ENCODE measurements at places on chromosomes 16 and 17.

- no peak for DNase-seq
Measured at GRCh38 chr16:27152121-27152520, 51.2 kb upstream of the KDM8 start.

- DNase-seq: no peak
Measured at GRCh38 chr17:2372681-2373080, 28.2 kb downstream of the MNT start.

GRCh38 chr17:57481910-57482391, 225.6 kb downstream of the MSI2 start:
- no peak for DNase-seq

- DNase-seq: no peak
Measured at GRCh38 chr17:14323522-14323981, 22.7 kb downstream of the HS3ST3B1 start.

GRCh38 chr16:88292007-88292970, 90.5 kb upstream of the ZNF469 start:
- no peak for DNase-seq

GRCh38 chr16:48405153-48405552, 19.9 kb upstream of the SIAH1 start:
- DNase-seq: no peak

GRCh38 chr17:47820033-47820789, 1.4 kb downstream of the OSBPL7 start:
- DNase-seq: no peak

GRCh38 chr16:55037966-55038365, 107.3 kb downstream of the IRX5 start:
- no peak for DNase-seq

GRCh38 chr17:47615766-47616424, 33.8 kb upstream of the KPNB1 start:
- peak; percentile 66 for DNase-seq

- no peak for DNase-seq
Measured at GRCh38 chr17:20026960-20027359, 17.8 kb downstream of the SPECC1 start.

GRCh38 chr16:17470908-17471718, at the start of gene XYLT1:
XYLT1 (minus strand) TSS chr16:17470960; CDS start chr16:17470796, 164 bp downstream.
- no peak for DNase-seq

DNA sequence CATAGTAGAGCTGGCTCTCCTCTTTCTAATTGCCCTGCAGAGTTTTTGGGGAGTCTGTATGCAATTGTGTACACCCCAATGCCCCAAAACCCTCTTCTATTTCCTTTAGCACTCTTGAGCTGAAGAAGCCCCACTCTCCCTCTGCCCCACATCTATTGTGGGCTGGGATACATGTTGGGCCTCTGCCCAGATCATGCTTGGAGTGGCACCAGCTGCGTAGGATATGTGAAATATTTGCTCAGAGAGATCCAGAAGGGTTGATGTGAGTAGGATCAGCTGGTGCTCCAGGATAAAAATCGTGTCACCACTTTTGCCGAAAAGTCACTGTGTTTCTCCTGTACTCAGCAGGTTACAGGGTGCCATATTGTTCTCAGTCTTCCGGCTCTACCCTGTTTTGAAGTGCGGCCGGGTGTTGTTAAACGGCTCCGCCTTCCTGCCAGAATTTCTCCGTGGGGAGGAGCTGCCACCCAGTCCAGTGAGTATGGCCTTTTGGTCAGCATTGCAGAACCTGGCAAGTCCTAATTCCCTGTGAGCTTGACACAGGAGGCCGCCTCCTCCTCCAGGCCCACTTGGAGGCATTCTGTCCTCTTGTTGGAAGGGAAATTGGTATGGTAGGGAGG, 664.5 kb downstream of the WWOX start:
- DNase-seq: no peak

DNA sequence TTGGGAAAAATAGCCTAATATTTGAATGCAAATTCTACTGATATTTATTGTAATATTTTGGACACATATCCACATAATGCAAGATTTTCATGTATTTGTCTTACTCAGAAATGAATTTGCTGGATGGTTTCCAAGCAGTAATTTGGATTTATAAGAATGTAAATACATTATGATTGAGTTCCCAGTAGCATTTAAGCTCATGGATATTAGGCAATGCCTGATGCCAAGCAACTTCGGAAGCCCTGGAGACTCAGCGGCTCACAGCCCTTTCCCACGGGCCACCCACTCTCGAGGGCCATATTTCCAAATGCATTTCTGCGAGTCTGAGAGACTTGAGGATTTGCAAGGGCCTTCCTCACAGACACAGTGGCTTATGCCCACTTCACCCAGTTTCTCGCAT, 62.1 kb upstream of the MYOCD start:
- DNase-seq: no peak

DNA sequence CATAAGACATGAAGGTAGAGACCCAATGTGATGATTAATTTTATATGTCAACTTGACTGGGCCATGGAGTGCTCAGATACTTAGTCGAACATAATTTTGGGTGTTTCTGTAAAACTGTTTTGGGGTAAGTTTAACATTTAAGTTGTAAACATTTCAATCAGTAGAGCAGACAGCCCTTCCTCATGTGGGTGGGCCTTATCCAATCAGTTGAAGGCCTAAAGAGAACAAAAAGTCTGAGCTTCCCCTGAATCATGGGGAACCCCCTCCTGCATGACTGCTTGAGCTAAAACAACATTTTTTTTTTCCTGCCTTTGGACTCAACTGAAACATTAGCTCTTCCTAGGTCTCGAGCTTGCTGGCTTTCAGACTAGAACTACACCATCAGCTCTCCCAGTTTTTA, 327.3 kb upstream of the SOX9 start:
- DNase-seq: no peak

DNA sequence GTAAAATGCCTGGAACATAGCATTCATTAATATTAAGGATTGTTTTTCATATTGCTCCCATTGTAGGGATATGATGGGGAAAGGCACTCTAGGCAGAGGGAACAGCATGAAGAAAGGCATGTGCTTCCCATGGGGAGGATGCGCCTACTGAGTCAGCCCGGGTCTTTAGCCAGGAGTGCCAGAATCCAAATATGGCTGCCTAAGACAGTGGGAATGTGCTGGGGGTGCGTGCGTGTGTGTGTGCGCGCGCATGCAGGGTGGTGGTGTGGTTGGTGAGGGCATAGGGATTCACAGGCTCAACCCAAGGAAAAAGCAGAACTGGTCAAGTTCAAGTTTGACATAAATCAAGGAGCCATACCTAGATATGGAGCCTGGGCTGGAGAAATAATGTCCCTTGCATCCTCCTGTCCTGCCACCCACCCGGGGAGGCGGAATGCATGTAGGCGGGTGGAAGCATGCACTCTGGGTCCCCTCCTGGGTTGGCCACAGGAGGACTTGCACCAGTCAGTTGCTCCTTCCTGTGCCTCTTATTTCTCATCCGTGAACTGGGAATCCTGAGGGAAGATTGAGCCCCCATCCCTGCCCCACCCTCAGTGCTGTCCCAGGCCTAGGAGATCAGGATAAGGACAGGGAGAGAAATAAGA, 18.6 kb upstream of the NDRG4 start:
- DNase-seq: no peak

- DNase-seq: no peak
Measured at GRCh38 chr16:82082543-82083244, 47.6 kb downstream of the HSD17B2 start.

- peak; percentile 10 for DNase-seq
Measured at GRCh38 chr17:61149862-61150362, 249.7 kb upstream of the TBX2 start.

DNA sequence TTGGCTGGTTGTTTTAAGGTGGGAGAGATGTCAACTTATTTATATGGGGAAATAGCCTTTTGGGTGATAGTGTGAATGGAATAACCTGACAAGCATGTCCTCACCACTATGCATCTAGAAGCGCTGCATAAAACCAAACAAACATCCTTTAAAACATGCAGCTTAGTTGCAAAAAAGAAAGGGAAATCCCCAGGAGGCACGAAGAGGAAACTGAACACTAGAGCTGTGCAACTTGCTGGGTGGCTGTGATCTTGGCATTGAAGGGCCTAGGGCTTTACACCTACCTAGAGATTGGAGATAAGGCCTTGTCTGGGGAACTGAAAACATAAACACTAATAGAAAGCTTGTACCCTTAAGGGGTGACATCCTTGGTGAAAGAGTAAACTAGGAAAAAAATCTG, 7.3 kb downstream of the C16orf54 start:
- no peak for DNase-seq

- no peak for DNase-seq
Measured at GRCh38 chr17:5775098-5775497, 190.8 kb upstream of the NLRP1 start.

GRCh38 chr16:83447560-83447959, 360.2 kb upstream of the HSBP1 start:
- DNase-seq: no peak

- DNase-seq: no peak
Measured at GRCh38 chr17:46045639-46046038, 46.6 kb downstream of the STH start.

DNA sequence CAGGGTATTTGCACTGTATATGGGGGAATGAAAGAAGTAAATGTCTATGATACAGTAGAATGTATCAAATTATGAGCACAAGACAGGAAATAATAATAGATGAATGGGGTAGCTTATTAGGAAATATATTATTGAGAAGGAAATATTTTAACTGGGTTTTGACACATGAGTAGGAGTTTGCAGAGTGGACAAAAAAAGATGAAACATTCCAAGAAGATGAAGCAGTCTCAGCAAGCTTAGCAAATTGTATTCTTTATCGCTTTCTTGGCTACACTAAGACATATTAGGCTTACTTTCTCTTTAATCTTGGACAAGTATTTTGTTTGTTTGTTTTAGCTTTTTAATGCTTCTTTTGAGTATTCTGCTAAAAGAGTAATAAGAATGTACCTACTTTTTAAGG, 1.3 kb upstream of the KRTAP4-9 start:
- no peak for DNase-seq

GRCh38 chr16:27179500-27180072, 23.7 kb upstream of the KDM8 start:
- peak; percentile 14 for DNase-seq

DNA sequence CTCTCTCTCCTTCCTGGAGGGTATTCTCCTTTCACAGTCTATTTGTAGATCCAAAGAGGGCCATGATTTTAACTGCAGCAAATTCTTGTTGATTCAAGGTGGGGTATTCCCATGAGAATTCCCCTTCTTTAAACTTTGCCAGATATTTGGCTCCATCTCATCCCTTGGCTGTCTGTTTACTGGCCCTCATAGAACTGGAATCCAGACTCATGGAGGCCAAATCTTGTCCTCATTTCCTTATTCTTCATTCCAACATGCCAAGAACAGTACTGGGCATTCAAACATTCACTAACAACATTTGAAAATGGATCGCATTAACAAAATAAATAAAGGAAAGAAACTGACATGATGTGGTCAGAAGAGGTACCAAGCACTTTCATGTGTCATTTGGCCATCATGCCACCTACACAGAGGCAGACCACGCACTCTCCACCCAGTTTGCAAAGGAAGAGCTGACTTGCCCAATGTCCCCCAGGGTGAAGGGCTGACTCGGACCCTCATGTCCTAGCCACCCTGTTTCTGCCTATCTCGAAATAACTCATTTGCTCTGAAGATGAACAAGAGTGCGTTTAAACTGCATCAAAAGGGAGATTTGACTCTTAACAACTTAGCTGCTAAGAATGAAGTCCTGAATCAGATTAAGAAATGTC, 23.1 kb upstream of the SLC35B1 start:
- no peak for DNase-seq

DNA sequence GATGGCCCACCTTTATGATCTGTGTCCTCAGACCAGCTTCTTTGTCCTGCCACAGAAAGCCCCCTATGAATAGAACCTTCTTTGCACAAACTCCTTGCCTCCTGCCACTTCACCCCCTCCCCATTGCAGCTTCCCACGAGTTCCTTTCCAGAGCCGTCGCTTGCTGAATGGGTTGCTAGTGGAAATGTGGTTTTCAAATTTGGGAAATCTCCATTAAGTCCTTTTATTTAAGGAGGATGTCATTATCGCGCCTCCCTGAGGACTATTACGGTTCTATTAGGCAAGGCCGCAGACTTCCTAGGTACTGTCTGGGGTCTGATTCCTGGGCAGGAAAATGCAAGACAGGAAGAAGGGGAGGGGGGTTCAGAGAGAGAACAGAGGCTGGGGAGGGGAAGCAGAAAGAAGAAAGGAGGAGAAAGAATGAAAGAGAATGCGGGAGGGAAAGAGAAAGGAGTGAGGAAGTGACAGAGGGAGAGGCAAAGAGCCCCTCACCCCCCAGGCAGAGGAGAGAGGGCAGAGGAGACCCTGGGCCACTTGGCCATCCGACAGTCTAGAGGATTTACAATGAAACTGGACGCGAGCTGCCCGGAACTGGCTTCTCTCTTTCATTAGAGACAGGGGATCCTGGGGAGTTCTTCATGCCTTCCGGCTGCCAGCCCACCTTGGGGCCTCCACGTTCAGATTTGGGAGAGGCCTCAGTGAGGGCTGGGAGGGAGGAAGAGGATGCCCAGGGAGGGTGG, 31.7 kb upstream of the ETV4 start:
- DNase-seq: no peak

GRCh38 chr17:70073310-70073709, 1.7 kb upstream of the KCNJ16 start:
- no peak for DNase-seq

DNA sequence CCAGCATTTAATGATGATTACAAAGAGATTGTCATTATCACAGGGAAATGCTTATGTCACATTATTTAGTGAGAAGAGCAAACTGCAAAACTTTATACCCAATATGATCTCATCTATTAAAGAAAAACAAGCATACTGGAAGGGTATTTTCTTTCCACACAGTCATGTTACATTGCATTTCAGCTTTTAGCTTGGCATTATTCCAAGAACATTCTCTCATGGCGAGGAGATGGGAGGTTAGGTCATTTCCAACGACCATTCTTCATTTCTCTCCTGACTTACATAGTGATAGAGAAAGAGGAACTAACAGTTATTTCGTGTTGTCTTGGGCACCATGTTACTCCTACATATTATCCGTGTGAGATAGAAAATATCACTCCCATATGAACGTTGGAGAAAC, 309.4 kb upstream of the XYLT1 start:
- no peak for DNase-seq

DNA sequence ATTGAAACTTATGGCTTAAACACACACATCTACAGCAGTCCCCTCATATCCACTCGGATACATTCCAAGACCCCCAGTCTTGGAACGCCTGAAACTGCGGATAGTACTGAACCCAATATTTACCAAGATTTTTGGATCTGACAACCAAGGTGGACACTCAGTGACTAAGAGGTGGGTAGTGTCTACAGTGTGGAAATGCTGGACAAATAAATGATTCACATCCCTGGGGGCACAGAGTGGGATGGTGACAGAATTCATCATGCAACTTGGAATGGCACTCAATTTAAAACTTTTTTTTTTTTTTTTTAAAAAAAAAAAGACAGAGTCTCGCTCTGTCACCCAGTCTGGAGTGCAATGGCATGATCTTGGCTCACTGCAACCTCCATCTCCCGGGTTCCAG, 54.2 kb upstream of the TRAP1 start:
- no peak for DNase-seq

GRCh38 chr16:54093281-54093680, 193.3 kb downstream of the IRX3 start:
- DNase-seq: no peak

- peak; percentile 64 for DNase-seq
Measured at GRCh38 chr17:65170839-65171238, 33.7 kb downstream of the RGS9 start.

GRCh38 chr17:44787271-44787940, 28.6 kb downstream of the ADAM11 start:
- DNase-seq: no peak

GRCh38 chr17:40545660-40546059, 19.6 kb downstream of the CCR7 start:
- no peak for DNase-seq

GRCh38 chr16:16137110-16137509, 86.2 kb downstream of the ABCC6 start:
- DNase-seq: no peak
